ENCODE measurements at places on chromosomes 2 and 18. TPM values are rescaled to one million over a fixed set of nuclear protein-coding genes. Genes with fewer than 3 reads are reported as not detected.

DNA sequence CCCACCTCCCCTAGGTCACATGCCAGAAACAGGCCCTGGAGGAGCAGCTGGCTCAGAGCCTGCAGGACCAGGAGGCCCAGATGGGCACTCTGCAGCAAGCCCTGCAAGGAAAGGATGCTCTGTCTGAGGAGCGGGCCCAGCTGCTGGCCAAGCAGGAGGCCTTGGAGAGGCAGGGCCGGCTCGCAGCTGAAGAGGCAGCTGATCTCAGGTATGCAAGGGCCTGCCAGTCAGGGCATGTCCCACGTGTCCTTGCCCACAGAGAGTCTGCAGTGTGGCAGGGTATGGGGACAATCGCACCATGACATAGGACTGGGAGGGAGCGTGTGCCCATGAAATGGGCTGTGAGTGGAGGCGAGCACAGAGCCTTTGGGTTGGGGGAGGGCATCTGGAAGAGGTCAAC lies 39.9 kb downstream of the CROCC2 start:
- no peaks in the 10 kb centered on the region for H3K36me3 ChIP-seq
- H3K27me3 ChIP-seq = peaks cover 27% of the 10 kb centered on the region
- no peaks in the 10 kb centered on the region for H3K4me1 ChIP-seq
- peak; percentile 71 for DNase-seq

Gene LYG1
- total RNA-seq = 1.8 TPM

Gene ZNF512
- 43.6 TPM for total RNA-seq

DNA sequence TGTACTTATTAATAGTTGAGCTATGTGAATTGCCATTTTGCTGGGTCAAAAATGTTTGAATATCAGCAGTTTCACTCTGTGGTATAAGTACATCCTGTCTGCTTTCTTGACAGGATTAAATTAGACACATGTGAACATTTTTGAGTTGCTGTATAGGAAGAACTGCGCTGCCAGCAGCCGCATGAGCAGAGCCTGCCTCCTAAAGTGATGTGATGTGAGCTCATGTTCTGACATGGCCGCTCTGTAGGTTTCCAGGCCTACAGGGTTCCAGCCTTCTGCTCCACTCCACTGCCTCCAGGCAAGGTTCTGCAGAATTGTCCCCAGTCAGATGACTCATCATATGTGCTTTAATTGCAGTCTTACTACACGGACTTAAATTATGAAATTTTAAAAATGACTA lies 119.7 kb upstream of the NFATC1 start:
- H3K4me1 ChIP-seq = peaks cover 14% of the 10 kb centered on the region
- H3K36me3 ChIP-seq = peaks cover 23% of the 10 kb centered on the region
- DNase-seq = no peak
- H3K27ac ChIP-seq = no peak overlapping the region

Gene SCYGR3
- not detected for total RNA-seq

Gene TDRD15
- not detected for total RNA-seq

Gene CFAP53
- total RNA-seq = 0.78 TPM

- H3K27me3 ChIP-seq = peaks cover 3% of the 10 kb centered on the region
- H3K4me1 ChIP-seq = peaks cover 2% of the 10 kb centered on the region
- no peaks in the 10 kb centered on the region for H3K36me3 ChIP-seq
- peak; percentile 60 for DNase-seq
Measured at GRCh38 chr18:23779696-23780303, 90.5 kb downstream of the LAMA3 start.

DNA sequence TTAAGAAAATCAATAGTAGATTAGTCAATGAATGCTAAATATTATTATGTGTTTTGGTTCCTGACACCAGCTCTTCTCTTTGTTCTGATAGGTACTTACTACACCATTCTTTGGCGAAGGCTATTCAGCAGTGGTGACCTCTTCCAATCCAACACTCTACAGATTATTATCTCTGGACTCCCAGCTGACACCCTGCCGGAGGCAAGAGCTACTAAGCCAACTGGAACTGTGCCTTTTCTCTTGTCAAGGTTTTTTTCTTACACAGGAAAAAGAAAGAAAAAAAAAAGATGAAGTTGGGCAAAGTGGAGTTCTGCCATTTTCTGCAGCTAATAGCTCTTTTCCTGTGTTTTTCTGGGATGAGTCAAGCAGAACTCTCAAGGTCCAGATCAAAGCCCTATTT lies 11.7 kb downstream of the CDH7 start:
- no peaks in the 10 kb centered on the region for H3K27me3 ChIP-seq
- H3K36me3 ChIP-seq = no peaks in the 10 kb centered on the region
- no peaks in the 10 kb centered on the region for H3K4me1 ChIP-seq
- no peak for DNase-seq
- H3K4me3 ChIP-seq = no peak overlapping the region
- no peak overlapping the region for H3K27ac ChIP-seq

DNA sequence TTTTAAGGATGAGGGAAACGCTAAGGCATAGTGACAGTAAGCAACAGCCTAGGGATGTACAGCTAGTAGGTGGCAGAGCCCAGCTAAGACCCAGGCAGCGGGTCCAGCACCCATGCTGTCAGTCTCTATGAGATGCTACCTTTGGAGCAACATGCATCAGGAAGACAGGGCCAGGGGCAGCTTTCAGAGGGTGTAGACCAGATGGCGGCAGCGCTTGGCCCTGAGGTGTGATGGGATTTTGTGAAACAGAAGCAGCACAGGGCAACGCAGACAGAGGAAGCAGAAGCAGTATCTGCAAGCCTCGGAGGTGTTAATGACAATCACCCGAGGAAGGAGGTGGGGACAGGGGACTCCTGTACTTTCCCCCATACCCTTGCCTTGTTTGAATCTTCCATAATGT lies 43.2 kb downstream of the SDC1 start:
- no peaks in the 10 kb centered on the region for H3K27me3 ChIP-seq
- no peak overlapping the region for H3K27ac ChIP-seq
- DNase-seq = no peak
- peaks cover 29% of the 10 kb centered on the region for H3K4me1 ChIP-seq
- no peak overlapping the region for H3K4me3 ChIP-seq
- no peaks in the 10 kb centered on the region for H3K36me3 ChIP-seq

DNA sequence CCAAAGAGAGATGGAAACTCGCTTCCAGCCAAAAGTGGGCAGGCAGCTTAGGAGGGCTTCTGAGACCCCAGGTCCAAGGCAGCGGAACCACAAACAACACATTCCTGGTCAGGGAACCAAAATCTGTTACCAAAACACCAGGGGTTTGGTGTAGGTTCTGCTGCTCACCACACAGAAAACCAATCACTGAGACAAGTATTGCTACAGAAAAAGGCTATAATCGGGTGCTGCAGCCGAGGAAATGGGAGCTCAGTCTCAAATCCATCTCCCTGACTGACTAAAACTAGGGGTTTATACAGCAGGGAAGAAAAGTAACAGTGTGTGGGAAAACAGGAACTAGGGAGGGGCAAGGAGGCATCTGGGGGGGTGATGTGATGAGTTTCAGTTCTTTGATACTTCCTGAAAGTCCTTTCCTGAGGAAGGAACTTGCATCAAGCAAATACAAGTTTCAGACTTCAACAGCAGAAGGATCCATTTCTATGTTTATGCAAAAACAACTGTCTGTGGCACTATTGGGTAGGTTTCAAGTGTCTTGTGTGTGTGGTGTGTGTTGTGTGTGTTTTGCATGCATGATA lies 108.0 kb downstream of the FAM168B start:
- DNase-seq = no peak
- no peaks in the 10 kb centered on the region for H3K36me3 ChIP-seq
- H3K27ac ChIP-seq = no peak overlapping the region
- H3K4me3 ChIP-seq = no peak overlapping the region
- peaks cover 6% of the 10 kb centered on the region for H3K27me3 ChIP-seq

- H3K4me1 ChIP-seq = no peaks in the 10 kb centered on the region
- peaks cover 4% of the 10 kb centered on the region for H3K27me3 ChIP-seq
- no peak for DNase-seq
- no peak overlapping the region for H3K4me3 ChIP-seq
Measured at GRCh38 chr2:192669505-192670091, 474.9 kb upstream of the TMEFF2 start.

Gene IL1R1
- total RNA-seq = 59.8 TPM

GRCh38 chr2:219158586-219158985 lies 2.0 kb downstream of the NHEJ1 start:
- DNase-seq = no peak
- H3K27me3 ChIP-seq = no peaks in the 10 kb centered on the region
- no peak overlapping the region for H3K27ac ChIP-seq

GRCh38 chr18:45155526-45155925 lies 459.8 kb upstream of the SLC14A2 start:
- H3K36me3 ChIP-seq = no peaks in the 10 kb centered on the region
- H3K4me1 ChIP-seq = peaks cover 3% of the 10 kb centered on the region
- H3K27me3 ChIP-seq = no peaks in the 10 kb centered on the region
- no peak overlapping the region for H3K4me3 ChIP-seq
- H3K27ac ChIP-seq = no peak overlapping the region

GRCh38 chr2:95266781-95267430 lies 7.3 kb upstream of the PROM2 start:
- H3K36me3 ChIP-seq = no peaks in the 10 kb centered on the region
- H3K4me1 ChIP-seq = no peaks in the 10 kb centered on the region
- H3K27ac ChIP-seq = no peak overlapping the region
- H3K27me3 ChIP-seq = no peaks in the 10 kb centered on the region
- DNase-seq = peak; percentile 57

Gene C18orf63
- not detected for total RNA-seq

DNA sequence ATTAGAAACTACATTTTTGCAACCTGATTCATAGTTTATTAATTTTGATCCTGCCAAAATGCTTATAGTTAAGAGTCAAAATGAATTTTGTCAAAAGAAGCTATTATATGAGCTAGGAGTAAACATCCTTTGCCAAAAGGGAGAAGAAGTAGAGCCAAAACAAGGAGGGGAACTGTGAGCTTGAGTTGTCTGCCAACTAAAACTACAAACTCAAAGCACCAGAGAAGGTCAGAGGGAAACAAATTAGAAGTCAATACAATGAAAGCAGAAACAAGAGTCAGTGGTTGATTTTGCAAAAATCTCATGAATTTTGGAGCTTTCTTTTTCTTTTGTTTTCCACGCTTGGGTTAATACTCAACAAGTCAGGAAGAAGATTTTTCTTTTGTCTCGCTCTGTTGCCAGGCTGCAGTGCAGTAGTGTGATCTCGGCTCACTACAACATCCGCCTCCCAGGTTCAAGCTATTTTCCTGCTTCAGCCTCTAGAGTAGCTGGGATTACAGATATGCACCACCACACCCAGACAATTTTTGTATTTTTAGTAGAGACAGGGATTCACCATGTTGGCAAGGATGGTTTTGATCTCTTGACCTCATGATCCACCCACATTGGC lies 508.5 kb downstream of the RIT2 start:
- H3K4me1 ChIP-seq = no peaks in the 10 kb centered on the region
- DNase-seq = no peak
- no peak overlapping the region for H3K27ac ChIP-seq
- H3K4me3 ChIP-seq = no peak overlapping the region

DNA sequence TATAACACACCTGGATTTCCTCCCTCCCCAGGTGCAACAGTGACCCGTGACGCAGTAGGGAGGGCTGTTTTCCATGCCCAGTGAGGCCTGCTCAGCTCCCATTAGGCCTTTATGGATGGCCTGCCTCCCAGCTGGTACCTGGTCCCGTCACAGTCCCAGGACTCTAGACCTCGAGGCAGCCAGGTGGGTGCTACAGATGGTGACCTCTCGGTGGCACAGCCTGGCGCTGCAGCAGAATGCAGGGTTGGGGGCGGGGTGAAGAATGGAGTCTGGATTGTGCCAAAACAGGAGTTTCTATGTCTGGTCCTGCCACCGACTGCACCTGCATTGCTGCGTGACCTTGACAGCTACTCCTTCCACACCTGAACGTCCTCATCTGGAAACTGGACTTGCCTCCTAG lies 18.0 kb upstream of the YWHAQ start:
- H3K27ac ChIP-seq = no peak overlapping the region
- no peak overlapping the region for H3K4me3 ChIP-seq
- H3K36me3 ChIP-seq = no peaks in the 10 kb centered on the region
- no peak for DNase-seq
- peaks cover 10% of the 10 kb centered on the region for H3K27me3 ChIP-seq
- peaks cover 22% of the 10 kb centered on the region for H3K4me1 ChIP-seq

DNA sequence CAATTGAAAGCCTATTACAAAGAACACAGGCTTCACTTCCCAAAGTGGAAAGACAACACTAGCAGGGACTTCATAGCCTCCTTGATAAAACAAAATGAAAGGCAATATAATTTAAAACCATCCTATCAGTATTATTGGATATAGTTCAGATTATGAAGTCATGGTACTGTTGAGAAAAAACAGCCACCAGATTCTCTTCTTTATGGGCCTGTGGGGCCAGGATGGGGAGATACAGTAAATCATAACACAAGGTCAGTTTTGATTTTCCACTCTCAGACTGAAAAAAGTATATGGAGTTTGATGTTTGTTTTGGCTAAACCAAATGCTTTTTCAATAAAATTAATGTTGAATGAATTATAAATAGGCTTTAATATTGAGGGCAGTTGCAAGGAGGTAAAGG lies 129.1 kb downstream of the BCL2L11 start:
- H3K36me3 ChIP-seq = peaks cover 29% of the 10 kb centered on the region
- no peak overlapping the region for H3K4me3 ChIP-seq
- DNase-seq = no peak
- peaks cover 31% of the 10 kb centered on the region for H3K4me1 ChIP-seq
- H3K27me3 ChIP-seq = no peaks in the 10 kb centered on the region

GRCh38 chr2:15593327-15593705 lies 1.6 kb downstream of the DDX1 start:
- peak overlapping the region; percentile 94 for H3K4me3 ChIP-seq
- no peak for DNase-seq
- peaks cover 21% of the 10 kb centered on the region for H3K4me1 ChIP-seq
- H3K27ac ChIP-seq = peak overlapping the region; percentile 97
- H3K36me3 ChIP-seq = peaks cover 26% of the 10 kb centered on the region

DNA sequence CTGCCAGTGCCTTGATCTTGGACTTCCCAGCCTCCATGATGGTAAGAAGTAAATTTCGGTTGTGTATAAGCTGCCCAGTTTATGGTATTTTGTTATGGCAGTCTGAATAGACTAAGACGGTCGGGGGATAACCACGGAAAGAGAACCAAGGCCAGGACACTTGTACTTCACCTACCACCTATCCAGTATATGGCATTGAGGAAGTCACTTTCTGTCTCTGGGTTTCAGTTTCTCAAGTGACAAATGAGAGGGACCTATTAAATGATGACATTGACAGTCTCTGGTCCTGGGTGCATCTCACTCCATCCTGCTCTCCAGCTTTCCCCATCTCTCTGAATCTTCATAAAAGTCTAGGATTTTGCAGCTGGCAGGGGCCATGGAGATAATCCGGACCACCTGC lies 183.8 kb upstream of the MSH6 start:
- no peak overlapping the region for H3K4me3 ChIP-seq
- peaks cover 28% of the 10 kb centered on the region for H3K27me3 ChIP-seq
- DNase-seq = no peak
- no peaks in the 10 kb centered on the region for H3K4me1 ChIP-seq
- no peaks in the 10 kb centered on the region for H3K36me3 ChIP-seq

Gene M1AP
- not detected for total RNA-seq
